Muscle of arm (tissue), 14 donors: ENCODE measurements at places on chromosomes 2 and 18. TPM values are rescaled to one million over a fixed set of nuclear protein-coding genes. Genes with fewer than 3 reads are reported as not detected.
A peak's percentile ranks its signal among the peaks of the same experiment; 100 is the strongest.

DNA sequence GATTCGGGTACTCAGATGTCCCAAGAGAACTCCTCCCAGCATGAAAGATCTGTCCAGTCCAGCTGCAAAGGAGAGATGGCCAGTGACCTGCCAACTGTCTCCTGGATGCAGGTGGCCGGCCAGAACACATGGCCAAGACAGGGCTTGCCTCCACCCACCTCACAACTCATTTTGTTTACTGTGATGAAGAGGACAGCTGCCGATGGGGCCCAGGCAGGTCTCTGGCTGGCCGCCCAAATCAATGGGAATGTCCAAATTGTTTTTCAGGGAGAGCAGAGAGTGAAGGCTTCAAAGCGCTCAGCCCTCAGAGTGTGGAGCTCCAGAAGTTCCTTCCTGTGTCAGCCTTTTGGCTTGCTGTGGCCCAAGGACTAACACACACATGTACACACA, 41.9 kb downstream of the FOSL2 start:
- DNase-seq = no peak

GRCh38 chr2:47455411-47455810, 52.5 kb downstream of the MSH2 start:
- no peak for DNase-seq

DNA sequence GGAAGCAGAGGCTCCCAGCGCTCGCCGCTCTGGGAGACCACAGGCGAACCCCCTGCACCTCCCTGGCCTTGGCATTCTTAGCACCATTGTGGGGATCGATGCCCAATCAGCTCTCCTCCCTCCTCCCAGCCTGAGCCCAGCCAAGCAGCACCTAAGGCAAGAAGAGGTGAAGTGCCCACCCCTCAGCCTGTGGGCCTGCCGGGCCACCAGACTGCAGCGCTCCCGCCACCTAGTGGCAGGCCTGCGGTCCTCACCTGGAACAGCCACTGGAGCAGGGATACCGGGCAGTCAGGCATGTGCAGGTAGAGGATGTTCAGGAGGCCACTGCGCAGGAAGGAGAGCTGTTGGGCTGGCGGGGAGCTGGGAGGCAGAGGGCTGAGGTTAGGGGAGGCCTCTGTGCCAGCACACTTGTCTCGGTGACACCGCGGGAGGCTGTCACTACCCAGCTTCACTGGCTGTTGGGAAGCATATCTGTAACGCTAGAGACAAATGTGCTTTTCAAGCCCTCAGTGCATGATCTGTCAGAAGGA, 35.2 kb downstream of the FAM178B start:
- DNase-seq = peak; percentile 76

- DNase-seq = no peak
These were observed 7.7 kb downstream of the RAB27B start for GRCh38 chr18:54835944-54836343.

DPP10 gene
- 0.67 TPM for polyA plus RNA-seq

RNF125 gene
- polyA plus RNA-seq = 12.2 TPM

- DNase-seq = no peak
These were observed 4.1 kb upstream of the PTPN18 start for GRCh38 chr2:130351711-130352110.

DNA sequence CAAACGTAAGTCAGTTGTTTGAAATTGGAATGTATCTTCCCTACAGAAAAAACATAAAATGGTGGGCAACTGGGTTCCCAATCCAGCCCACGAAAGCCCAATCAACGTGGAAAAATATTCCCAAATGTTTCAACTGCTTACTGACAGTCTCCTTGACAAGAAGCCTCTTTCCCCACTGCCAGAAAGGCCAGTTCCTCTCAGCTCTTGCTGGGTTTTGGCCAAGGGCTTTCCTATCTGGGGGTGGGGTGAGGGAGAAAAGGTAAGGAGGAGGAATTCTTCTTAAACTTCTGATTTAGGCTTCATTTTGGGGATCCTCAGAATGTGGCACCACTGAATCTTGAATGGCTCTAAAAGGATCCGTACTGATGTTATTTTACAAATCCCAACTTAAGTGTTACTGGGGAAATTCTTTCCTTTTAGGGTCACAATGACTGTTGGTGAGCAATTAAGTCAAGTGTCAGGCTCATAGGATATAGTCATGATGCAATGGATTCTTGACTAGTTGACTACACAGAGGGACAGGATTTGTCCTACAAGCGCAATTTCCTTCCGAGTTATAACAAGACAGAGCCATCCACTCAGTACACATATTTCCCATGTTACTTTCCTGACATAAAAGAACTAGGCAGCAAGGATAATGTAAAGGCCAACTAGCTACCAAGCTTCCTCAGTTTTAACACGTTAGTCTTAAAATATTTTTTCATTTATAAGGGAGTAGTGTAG, 73.6 kb downstream of the SPRED2 start:
- no peak for DNase-seq

ASB18 gene
- polyA plus RNA-seq = 4.2 TPM

ZNF532 gene
- polyA plus RNA-seq = 69.8 TPM
